ENCODE measurements at places on chromosomes 3 and 15.

GRCh38 chr3:113200351-113200750, 11.0 kb upstream of the BOC start:
- no peak for DNase-seq

GRCh38 chr15:93706495-93707292, 524.7 kb upstream of the MCTP2 start:
- DNase-seq: no peak

GRCh38 chr15:83278191-83278590, 6.3 kb downstream of the BNC1 start:
- no peak for DNase-seq

GRCh38 chr3:150783920-150784746, 21.2 kb upstream of the SIAH2 start:
- no peak for DNase-seq

DNA sequence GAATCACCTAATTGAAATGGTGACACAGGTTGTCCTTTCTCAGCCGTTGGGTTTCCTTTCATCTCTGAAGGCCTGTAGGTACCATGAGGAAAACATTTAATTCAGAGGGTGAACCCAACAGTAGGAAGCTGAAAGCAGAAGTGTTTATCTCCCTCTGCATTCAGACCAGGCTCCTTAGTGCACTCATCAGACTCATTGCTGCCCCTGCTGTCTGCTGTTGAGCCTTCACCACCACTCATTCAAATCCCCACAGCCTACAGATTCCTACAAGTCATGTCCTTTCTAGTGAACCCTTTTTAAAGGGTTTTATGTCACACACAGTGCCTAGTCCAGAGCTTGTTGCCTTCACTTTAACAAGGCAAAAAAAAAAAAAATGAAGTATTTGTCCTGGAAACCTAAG, 13.4 kb downstream of the WDR48 start:
- no peak for DNase-seq

GRCh38 chr3:164401923-164402322, 676.4 kb downstream of the SI start:
- no peak for DNase-seq

DNA sequence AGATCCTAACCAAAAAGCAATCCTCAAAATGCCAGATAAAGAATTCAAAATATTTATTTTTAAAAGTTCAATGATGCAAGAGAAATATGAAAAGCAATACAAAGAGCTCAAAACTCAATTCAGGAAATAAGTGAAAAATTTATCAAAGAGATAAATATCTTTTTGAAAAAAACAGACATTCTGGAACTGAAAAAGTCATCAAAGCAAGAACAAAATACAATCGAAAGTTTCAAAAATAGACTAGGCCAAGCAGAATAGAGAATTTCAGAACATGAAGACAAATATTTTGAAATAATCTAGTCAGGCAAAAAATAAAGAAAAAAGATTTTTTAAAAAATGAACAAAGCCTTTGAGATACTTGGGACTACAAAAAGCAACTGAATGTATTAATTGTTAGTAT, 83.4 kb upstream of the STT3B start:
- no peak for DNase-seq

GRCh38 chr3:34533451-34533850, 735.0 kb downstream of the PDCD6IP start:
- no peak for DNase-seq

- DNase-seq: no peak
Measured at GRCh38 chr15:32867313-32867626, 149.5 kb downstream of the GREM1 start.

GRCh38 chr3:139975594-139976365, 40.8 kb downstream of the CLSTN2 start:
- DNase-seq: no peak

GRCh38 chr15:49815950-49816349, 195.1 kb downstream of the DTWD1 start:
- no peak for DNase-seq

DNA sequence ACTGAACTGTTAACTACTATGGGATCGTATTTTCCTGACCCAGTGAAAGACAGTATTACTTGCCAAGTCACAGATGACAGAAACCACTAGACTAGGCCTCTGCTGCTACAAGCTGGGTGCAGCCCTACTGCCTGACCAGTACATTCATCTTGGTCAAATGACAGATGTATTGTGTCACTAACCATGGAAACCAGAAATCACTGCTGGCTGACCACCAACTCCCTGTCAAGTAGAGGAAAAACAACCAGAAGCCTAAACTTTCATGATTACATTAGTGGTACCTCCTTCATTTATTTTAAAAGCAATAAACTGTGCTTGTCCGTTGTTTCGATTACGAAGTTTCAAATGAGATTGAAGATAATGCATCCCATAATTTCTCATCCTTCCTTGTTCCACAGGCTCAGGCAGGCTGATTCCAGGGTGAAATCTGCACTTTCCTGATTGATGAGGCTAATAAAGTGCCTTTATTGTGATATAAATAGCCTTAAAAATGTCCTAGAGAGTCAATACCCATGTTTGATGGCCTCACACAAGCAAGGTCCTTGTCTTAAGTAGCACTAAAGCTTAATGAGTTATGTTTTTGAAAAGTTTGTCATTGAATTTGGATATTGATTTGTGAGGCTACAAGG, 309.7 kb downstream of the LSAMP start:
- no peak for DNase-seq

DNA sequence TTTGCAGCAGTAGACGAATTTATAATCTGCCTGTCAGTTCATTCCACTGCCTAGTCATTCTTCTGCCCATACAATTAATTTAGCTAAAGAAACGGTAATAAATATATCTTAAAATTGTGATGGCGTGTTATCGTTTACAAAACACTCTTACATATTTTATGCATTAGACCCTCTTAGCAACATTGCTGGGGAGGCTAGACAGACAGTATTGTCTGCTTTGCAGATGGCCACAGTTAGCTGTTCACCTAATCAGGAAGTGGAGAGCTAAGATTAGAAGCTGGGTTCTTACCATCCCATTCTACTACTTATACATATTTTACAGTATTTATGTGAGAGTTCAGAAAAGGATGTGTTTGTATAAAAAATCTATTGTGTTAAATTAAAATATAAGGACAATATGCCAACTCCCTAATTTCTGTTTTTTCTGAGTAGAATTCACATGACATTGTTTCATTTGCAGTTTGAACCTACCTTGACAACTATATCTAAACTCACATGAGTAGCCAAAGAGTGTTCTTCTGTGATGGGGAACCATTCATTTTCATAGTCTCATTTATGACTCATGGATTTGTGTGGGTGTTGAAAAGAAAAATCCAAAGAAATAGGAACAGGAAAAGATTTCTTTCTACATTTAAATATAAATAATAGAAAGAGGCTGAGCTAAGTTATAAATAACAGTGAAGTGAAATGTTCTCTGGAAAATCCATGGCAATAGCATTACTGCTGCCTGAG, 41.7 kb upstream of the C3orf80 start:
- no peak for DNase-seq

DNA sequence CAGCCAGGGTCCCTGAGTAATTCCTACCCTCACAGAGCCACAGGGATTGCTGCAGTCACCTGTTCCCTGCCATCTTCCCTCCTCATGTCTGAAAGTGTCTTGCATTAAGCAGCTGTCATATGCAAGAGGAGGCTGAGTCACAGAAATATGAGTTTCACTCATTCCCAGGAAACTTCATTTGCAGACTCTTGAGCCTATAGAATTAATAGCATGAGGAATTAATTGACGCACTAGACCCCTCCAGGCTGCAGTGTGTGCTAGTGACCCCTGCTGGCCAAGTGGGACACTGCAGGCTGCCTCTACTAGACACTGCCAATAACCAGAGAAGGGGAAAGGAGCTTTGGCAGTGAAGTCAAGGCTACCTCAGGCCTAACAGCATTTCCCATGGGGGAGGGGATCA, 50.6 kb upstream of the SLC6A1 start:
- no peak for DNase-seq

DNA sequence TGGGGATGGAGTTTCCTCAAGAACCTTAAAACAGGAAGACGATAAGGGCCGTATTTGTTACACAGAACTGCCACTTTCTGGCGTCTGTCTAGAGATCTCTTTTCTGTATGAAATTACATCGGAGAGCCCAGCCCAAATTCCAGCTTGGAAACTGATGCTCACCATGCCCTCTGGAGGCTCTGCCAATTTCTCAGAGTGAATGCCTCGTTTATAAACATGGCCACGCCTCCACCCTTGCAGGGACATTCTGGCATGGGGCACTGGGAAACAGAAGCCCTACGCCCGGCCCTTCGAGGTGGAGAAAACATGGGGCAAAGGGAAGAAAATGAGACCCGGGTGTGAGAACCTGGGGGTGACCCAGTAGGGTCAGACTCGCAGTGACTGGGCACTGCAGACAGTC, 53.4 kb upstream of the SEC13 start:
- no peak for DNase-seq

GRCh38 chr15:45429941-45430792, 51.8 kb upstream of the GATM start:
- peak; percentile 71 for DNase-seq

DNA sequence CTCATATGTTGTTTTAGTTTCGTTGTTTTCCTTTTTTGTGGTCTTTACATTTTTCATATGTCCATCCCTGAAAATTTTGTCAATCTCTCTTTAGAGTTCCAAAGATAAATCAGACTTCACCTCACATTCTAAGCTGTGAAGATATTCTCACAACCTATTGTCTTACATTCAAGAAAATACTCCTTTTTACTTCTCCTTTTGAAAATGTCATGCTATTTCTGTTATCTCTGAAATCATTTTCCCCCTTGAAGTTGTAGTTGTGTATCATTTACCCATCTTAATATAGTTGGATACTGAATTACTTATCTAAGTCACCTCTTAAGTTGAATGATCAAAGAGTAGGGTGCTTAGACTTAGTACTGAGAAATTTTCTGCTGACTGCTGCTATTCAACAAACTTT, 74.3 kb downstream of the DCUN1D1 start:
- no peak for DNase-seq

GRCh38 chr15:23457890-23458289, 10.8 kb upstream of the GOLGA6L2 start:
- no peak for DNase-seq

- DNase-seq: no peak
Measured at GRCh38 chr3:157427901-157428300, 8.7 kb upstream of the PTX3 start.

DNA sequence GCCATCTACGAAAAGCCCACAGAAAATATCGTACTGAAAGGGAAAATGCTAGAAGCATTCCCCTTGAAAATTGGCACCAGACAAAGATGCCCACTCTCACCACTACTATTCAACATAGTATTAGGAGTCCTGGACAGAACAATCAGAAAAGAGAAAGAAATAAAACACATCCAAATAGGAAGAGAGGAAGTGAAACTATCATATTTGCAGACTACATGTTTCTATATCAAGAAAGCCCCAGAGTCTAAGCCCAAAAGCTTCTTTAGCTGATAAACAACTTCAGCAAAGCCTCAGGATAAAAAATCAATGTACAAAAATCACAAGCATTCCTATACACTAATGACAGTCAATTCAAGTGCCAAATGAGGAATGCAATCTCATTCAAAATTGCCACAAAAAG, 15.6 kb downstream of the OR5K3 start:
- no peak for DNase-seq

DNA sequence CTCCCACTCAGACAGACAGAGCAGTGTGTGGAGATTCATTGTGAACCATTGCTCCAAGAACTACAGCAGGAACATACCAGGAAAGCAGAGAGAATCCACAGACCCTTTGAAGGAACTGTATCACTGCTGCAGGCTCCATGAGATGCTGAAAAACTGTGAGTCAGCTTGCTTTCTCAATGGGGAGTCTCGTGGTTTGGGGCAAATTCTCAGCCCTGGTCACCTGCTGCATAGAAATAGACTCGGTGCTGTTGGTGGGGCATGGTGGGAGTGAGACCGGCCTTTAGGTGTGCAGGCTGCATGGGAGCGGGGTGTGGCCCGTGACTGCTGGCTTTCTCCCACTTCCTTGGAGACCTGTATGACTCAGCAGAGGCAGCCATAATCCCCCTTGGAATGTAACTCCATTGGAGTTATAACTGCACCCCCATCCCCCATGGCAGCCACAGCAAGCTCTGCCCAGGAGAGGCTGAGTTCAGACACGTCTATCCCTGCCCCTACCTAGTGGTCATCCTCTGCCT, 35.6 kb downstream of the ALCAM start:
- DNase-seq: no peak

- no peak for DNase-seq
Measured at GRCh38 chr3:183809270-183809669, 16.1 kb downstream of the MAP6D1 start.

- DNase-seq: no peak
Measured at GRCh38 chr15:100856867-100857266, 22.8 kb upstream of the ALDH1A3 start.

- DNase-seq: no peak
Measured at GRCh38 chr3:190092250-190092649, 28.4 kb downstream of the P3H2 start.

GRCh38 chr3:25662736-25663320, 1.9 kb downstream of the TOP2B start:
- no peak for DNase-seq

DNA sequence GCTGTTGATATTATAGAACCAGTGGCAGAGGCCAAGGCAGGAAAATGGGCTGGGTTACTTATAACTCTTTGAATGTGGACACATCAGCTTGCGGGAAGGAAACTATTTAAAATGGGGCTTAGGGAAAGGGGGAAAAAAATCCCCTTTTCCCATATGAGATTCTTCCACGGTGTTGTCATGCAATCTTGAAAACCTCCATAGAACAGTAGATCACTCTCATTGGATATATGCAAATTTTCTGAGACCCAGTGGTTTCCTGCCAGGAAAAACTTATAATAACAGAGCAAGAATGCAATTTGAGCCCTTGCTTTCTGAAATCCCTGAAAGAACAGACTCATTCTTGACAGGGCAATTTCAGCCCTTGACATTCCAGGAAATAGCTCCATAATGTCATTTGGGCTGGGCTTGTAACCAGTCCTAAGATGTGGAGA, 31.1 kb downstream of the TMEM212 start:
- DNase-seq: no peak

DNA sequence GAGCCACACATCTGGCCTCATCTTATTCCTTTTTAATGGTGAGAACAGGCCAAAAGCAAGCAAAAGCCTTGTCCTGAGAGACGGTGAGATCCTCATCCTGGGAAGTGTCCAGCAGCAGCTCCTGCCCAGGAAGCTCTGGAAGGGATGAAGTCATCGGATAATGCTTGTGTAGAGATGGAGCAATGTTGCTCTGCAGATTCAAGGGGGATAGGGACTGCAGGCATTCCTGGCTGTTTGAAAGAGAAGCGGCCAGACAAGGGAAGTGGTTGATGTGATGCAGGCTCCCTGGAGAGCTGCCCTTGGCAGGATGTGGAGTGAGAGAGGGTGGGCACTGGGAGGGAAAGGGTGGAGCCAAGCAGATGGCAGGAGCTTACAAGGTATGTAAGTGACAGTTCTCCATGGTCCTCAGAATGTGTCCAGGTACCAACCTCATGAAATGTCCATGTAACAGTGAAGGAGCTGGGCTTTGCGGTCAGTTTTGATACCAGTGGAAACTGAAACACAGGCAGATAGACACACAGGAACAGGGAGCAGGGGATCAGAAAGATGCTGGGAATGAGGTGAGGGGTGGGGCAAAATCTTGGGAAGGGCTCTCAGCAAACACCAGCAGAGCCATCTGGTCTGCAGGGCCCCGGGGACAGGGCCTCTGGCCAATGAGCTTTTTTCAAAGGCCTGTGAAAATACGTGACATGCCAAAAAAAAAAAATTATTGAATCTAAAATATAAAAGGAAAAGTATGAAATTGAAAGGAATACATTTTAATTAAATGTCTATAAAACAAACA, 32.2 kb upstream of the LACTB start:
- DNase-seq: no peak

GRCh38 chr3:33231756-33232465, 13.3 kb upstream of the SUSD5 start:
- DNase-seq: no peak
